ENCODE measurements at places on chromosomes 12 and 14. TPM values are rescaled to one million over a fixed set of nuclear protein-coding genes. Genes with fewer than 3 reads are reported as not detected.

DNA sequence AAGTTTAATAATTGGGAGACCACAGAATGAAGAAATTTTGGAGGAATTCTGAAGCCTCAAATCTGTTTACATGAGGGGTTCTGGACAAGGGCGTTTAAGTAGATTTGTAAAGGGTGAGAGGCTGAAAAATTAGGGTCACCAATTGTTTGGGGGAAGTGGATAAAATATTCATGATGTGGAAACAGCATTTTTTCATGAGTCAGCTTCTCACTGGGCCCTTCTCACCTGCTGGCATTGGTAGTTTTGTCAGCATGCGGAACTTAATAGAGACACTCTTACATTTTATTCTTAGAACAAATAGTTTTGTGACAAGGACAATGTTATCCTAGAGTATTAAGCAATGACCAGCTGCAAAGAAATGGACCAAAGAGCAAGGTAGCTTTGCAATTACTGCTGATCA lies 634.4 kb downstream of the LRFN5 start:
- no peak for DNase-seq

GRCh38 chr12:25323581-25323982 lies 72.9 kb upstream of the KRAS start:
- no peak for DNase-seq

DNA sequence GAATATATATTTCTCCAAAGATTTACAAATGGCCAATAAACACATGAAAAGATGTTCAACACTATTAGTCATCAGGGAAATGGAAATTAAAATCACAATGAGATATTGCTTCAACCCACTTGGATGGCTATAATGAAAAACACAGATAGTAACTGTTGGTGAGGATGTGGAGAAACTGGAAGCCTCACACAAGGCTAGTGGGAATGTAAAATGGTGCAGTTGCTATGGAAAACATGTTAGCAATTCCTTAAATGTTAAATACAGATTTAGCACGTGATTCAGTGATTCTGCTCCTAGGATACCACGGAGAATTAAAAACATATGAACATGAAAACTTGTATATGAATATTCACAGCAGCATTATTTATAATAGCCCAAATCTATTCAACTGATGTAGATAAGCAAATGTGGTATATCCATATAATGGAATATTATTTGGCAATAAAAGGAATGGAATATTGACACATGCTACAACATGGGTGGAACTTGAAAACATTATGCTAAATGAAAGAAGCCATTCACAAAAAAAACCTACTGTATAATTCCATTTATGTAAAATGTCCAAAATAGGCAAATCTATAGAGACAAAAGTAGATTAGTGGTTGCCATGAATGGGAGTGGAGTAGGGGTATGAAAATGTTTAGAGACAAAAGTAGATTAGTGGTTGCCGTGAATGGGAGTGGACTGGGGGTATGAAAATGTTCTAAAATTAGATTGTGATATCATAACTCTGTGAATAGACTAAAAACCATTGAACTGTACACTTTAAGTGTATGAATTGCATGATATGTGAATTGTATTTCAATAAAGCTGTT lies 227.1 kb upstream of the DDHD1 start:
- no peak for DNase-seq

DNA sequence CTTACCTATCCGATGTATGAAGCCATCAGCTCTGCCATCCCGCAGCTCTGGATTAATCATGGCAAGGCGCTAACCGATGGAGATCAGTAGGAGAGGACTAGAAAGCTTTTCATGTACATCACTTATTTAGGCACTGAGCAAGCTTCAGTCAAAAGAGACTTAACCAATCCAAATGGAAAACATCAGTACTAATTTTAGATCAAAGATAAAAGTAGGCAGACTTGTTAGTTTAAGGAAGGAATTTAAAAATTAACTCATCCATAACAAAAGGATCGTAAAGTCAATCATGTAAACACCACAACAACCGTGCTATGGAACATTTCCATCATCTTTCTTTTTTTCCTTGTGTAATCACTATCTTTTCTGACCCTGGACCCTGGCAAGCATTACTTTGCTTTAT lies at the start of gene CLEC2A:
CLEC2A (minus strand) TSS at position 101 of the 400 bp plus-strand sequence; CDS start at position 60, 41 bp downstream.
- DNase-seq, result no peak

Gene ESRRB
- 0.03 TPM for total RNA-seq

Gene B3GNT4
- total RNA-seq, result not detected
